ENCODE measurements at places on chromosomes 7 and 10. TPM values are rescaled to one million over a fixed set of nuclear protein-coding genes. Genes with fewer than 3 reads are reported as not detected.
A peak's percentile ranks its signal among the peaks of the same experiment; 100 is the strongest.

GRCh38 chr7:135449436-135449835, 60.5 kb downstream of the CNOT4 start:
- DNase-seq = no peak

DNA sequence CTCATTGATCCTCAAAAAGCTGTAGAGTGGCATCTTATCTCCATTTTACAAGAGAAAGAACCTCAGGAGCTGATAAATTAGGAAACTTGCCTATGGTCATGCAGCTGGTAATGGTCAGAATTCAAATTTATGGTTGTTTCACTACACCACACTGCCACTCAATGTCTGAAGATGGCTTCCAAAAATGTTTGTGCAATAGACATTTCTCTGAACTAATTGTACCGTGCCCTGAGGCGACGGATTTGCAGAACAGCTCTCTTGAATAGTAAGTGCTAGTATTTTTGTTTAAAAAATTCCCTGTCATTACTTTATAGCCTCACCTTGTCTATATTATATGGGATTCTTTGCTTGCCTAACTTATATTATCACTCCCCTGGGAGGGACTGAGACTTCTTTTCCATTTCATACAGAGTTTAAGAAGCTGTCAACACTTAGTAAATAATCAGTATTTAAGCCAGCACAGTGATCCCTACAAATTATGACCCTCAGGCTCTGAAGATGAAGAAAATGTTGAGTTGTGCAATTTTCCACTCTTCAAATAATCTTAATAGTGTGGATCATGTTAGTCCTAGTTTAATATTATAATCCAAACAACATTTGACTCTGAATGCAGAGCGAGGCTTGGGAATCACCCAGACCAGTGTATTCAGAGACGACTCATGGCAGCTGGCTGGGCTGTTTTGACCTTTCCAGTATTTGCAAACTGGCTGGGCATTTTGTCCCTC, 346.6 kb downstream of the PTEN start:
- DNase-seq = peak; percentile 19

- DNase-seq = peak; percentile 71
Measured at GRCh38 chr7:65448816-65449504, 75.3 kb downstream of the ZNF92 start.

DNA sequence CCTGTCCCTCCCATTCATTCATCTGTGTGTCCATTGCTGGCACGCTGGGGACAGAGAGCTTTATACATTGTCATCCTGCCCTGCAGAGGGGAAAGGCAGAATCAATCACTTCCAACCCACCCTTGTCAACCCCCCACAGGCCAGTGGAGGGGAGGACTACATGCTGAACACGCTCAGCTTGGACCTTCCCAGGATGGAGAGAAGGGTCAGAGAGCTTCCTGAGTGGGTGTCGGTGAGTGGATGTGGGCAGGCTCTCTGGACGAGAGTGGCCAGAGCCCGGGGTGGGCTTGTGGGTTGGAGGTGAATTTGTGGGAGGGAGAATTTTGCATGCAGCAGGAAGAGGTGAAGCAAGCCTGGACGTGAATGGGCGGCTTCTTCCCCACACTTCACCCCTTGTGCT, 93.9 kb downstream of the DNAJB6 start:
- DNase-seq = no peak

DNA sequence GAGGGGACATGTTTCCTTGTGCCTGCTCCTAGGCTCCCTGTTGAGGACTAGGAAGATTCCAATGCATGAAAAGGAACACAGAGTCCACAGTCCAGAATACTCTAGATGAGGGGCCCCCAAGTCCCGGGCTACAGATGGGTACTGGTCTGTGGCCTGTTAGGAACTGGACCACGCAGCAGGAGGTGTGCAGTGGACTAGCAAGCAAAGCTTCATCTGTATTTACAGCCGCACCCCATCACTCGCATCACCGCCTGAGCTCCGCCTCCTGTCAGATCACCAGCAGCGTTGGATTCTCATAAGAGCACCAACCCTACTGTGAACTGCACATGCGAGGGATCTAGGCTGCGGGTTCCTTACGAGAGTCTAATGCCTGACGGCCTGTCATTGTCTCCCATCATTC, 233.0 kb upstream of the MKLN1 start:
- no peak for DNase-seq

GRCh38 chr10:99544322-99544721, 11.6 kb downstream of the NKX2-3 start:
- DNase-seq = no peak

- no peak for DNase-seq
Measured at GRCh38 chr10:78186572-78186971, 152.9 kb downstream of the RPS24 start.

GRCh38 chr10:48475943-48476278, 129.0 kb downstream of the ARHGAP22 start:
- DNase-seq = no peak

- DNase-seq = no peak
Measured at GRCh38 chr7:107394831-107395230, 75.0 kb upstream of the GPR22 start.

- peak; percentile 39 for DNase-seq
Measured at GRCh38 chr7:120404042-120404441, 131.1 kb downstream of the KCND2 start.

- DNase-seq = no peak
Measured at GRCh38 chr7:130951303-130951975, 217.4 kb upstream of the KLF14 start.

LLCFC1 gene
- not detected for total RNA-seq

CAMK1D gene
- 1.0 TPM for total RNA-seq

OR13A1 gene
- total RNA-seq = not detected

EN2 gene
- total RNA-seq = not detected
